Stimulated activated naive CD8-positive, alpha-beta T cell treated with anti-CD3 and anti-CD28 coated beads, Interleukin-15, Interleukin-2, amounts not matched to agents 100 U/mL and 50 U/mL, for 24 hours (primary cell): ENCODE measurements at places on chromosomes 12 and 14.

- DNase-seq = no peak
These were observed 171.5 kb downstream of the ANO2 start for GRCh38 chr12:5773550-5773949.

GRCh38 chr12:128974881-128975280 is 121.6 kb downstream of the GLT1D1 start:
- DNase-seq = no peak

DNA sequence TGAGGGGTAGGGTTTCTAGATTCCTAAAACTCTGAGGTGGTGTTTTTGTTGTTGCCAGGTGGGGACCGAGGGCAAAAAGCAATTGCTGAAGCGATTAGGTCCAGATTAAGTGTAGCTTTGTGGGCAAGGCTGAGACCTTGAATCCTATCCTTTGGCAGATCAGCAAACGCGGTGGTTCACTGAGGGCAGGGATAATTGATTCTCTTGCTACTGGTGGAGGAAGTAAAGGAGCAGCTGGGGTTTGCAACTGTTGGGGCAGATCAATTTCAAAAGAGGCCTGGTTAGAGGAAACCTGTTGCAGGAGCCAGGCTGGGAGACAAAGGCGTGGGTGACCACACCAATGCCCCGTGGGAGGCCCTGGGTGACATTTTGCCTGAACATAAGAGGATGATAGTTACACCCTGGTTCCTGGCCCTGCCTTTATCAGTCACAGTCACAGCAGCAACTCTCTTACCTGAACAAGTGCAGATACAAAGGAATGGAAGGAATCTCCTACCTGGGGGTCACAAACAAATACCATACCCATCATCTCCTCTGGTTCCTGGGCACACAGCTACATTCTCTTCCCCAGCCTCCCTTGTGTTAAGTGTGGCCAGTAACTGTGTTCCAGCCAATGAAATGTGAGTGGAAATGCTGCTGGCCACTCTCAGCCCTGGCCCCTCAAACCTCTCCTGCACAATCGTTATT is 43.3 kb upstream of the RASSF3 start:
- no peak for DNase-seq

- DNase-seq = peak; percentile 80
These were observed at the start of gene STYK1 for GRCh38 chr12:10673659-10674384. Gene STYK1, minus strand, starts transcription at chr12:10674052. Its CDS starts 39,434 bp downstream, at chr12:10634618.

DNA sequence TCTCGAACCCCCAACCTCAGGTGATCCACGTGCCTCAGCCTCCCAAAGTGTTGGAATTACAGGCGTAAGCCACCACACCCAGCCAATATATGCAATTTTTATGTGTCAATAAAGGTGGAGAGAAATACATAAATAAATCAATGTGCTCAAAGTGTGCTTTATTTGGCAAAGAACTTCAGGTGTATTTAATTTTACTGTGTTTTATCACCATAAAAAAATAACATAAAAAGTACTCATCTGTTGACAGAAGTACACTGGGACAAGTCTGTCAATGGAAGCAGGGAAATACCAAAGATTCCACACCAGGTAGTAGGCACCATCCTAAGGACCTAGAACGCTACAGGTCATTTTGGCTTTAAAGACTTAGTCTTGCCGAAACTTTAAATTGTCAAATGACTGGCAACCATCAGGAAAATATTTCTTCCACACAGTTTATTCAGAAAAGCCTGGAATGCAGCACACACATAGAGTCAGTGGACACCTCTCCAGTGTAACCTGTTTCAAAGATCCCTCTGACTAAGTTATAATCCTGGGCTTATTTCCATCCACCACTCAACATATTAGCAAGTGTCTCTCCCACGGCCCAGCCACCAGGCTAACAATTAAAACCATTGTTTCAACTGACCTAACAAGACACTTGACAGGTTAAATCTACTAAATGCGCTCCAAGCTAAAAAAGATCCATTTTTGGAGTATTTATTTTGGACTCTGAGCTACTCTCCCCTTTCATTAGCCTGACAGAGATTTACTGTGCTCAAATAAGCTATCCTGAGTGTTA is 4.2 kb downstream of the ERO1A start:
- DNase-seq = no peak

GRCh38 chr14:63867933-63868921 is 15.4 kb downstream of the SYNE2 start:
- no peak for DNase-seq

GRCh38 chr12:131861261-131862083 is 33.0 kb upstream of the ULK1 start:
- DNase-seq = no peak

DNA sequence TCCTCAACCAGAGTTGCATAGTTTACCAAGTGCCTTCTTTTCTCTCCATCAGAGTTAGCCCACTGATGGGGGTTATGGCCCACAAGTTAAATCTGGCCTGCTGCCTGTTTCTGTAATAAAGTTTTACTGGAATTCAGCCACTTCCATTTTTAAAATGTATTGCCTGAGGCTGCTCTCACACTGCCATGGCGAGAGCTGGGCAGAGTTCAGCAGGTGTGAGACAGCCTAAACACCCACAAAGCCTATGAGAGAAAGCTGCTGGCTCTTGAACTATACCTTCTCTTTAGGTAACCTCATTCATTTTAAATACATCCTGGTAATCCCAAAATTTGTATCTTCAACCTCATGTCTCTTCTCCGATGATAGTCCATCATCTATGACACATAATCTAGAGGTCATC is 86.1 kb downstream of the BCL2L14 start:
- DNase-seq = no peak

DNA sequence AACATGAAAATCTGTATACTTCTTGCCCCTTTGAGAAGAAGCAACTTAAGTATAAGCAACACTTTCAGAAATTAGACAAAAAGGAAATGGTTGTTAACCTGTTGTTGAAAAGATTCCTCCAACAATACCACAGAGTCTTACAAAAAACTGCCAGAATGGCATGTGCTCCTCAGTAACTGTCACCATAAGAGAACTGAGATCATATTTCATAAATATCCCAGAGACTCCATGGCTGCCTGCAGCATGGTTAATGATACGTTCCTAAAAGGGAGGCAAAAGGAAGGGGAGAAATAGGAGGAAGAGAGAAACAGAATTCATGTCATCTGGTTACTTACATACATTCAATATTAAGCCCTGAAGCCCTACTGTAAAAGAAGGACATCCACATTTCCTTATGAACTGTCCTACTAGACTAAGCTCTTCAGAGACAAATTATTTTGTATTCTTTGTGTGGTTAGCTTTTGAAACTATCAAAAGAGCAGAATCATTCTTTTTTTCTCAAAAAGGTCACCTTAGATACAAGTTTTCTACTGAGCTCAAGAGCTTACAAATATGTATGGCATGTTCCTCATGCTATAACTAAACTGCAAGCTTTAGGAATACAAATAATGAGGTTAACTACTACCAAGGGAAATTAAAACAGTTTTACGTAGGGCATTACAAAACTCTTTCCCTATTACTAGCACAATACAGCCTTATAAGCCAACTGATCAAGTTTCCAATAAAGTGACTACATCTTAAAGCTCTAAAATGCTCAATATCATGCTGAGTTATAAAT is 37.8 kb downstream of the ERGIC2 start:
- DNase-seq = no peak

GRCh38 chr14:74940956-74941565 is 14.3 kb downstream of the PGF start:
- DNase-seq = no peak

GRCh38 chr12:27777141-27777540 is 2.9 kb upstream of the KLHL42 start:
- no peak for DNase-seq

DNA sequence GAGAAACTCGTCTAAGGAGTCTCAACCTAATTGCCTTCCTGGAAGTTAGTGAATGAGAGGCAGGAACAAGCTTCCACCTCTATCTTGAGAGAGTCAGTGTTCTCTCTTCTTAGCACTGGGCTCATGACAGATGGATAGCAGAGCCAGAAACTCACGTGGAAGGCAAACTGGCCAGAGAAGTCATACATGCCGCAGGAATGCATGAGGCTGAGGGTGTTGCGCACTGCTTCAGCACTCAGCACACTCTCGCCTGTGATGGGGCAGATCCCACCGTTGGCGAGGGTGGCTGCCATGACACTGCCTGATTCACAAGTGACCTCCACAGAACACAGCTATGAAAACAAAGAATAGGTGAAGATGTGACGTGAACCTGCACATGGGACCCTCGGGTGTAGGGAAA is 6.0 kb downstream of the SPRYD4 start:
- no peak for DNase-seq

DNA sequence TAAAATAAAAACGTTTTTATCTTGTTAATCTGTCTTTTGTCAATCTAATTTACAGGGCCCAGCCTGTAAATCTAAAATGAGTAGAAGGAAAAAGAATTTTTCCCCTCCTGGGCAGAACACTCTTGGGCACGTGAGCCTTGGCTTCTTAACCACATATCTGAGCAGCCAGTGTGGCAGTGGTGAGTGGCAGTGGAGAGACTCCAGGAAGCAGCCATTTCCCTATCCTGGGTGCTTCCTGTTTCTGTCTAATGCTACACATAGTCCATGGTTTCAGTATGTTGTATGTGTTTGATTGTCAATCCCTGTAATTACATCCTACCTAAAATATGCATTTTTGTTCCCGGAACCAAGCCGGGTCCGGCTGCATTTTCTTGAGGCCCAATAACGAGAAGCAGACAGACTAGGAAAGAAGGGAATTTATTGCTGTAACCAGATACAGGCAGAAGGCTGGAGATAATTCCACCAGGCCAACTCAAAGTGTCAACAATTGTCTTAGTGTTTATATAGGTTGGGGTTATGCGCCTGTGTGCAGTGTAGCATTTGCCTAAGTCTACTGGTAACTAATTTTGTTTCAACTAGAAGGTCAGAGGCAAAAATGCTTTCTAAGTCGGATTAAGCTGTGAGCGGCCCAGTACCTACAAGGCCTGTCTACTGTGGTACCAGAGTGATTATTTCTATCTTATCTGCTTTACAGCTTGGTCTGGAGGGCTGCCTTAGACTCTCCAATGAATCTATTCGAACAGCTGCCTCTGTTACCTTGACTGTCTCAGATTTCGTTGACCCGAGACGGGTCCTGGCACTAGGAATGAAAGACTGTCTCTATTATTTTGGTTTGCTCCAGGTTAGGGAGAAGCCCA is 82.4 kb upstream of the RESF1 start:
- no peak for DNase-seq

- no peak for DNase-seq
These were observed 30.3 kb downstream of the TC2N start for GRCh38 chr14:91837076-91837475.

GRCh38 chr12:57237932-57238853 is 8.7 kb downstream of the SHMT2 start:
- DNase-seq = peak; percentile 41

GRCh38 chr12:93466625-93467350 is 526 bp upstream of the MRPL42 start:
- no peak for DNase-seq

GRCh38 chr14:105283028-105283427 is 17.8 kb downstream of the BRF1 start:
- no peak for DNase-seq

DNA sequence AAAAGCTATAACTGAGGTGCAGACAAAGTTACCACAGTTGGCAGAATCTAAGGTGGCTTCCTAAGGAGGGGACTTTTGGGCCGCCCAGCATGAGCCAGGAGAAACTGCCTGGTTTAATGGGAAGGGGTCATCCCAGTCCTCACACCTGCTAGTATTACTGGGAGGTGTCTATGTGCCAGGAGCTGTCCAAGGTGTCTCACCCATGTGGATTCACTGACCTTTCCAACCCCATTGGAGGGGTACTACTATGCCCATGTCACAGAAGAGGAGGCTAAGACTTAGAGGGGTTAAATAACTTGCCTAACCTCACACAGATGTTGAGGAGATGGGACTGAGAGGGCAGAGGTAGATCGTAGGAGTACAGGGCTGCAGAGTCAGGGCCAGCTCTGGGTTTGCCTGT is 10.2 kb downstream of the ABCB9 start:
- DNase-seq = no peak

- DNase-seq = no peak
These were observed 72.0 kb downstream of the PPP2R5E start for GRCh38 chr14:63470962-63471793.

GRCh38 chr12:81958406-81958805 is 199.3 kb upstream of the PPFIA2 start:
- no peak for DNase-seq

- DNase-seq = no peak
These were observed 44.5 kb upstream of the EEA1 start for GRCh38 chr12:92973614-92974013.

GRCh38 chr14:59484639-59485175 is 390 bp downstream of the JKAMP start:
- DNase-seq = no peak

DNA sequence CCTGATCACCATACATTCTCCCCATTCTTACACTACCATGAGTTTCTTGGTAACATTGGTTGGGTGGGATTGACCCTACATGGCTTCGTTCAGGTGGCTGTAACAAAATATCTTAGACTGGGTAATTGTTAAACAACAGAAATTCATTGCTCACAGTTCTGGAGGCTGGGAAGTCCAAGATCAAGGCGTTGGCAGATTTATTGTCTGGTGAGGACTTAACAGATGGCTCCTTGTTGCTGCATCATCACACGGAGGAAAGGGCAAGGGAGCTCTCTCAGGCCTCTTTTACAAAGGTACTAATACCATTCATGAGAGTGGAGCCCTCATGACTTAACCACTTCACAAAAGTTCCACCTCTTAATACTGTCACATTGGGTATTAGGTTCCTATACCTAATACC is 116.7 kb upstream of the EGLN3 start:
- DNase-seq = no peak

DNA sequence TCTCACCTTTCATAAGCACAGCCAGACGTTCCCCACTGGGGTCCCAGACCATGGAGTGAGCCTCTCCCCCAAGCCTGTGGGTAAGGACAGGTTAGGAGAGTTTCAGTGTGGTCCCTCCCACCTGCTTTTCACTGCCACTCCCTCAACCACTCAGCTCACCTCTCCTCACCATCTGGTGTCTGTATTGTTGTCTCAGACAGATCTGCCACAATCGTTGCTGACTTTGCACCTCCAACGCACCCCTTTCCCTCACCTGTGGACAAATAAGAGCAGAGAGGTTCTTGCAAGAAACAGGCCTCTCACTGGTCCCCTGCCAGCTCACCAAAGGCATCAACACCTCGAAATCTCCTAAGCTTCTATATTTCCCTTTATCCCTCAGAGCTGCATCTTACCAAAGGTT is 8.8 kb downstream of the MYG1 start:
- no peak for DNase-seq

GRCh38 chr12:113889076-113889475 is 77.0 kb downstream of the RBM19 start:
- DNase-seq = no peak

DNA sequence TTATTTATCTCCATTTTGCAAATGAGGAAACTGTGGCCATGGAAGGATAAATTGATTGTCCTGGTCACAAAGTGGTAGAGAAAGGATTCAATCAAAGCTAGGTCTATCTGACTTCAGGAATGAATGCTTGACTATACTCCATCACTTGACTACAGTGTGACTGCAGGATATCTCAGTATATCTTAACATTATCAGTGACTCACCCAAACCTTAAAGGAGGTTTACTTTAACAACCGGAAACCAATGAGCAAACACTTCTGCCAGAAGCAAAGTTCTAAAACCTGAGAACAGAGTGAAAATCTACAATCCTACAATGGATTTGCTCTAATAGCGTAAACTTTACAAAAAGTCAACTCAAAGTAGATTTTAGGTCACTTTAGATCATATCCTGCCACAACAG is 277.0 kb downstream of the CEP128 start:
- DNase-seq = no peak

- DNase-seq = no peak
These were observed 42.2 kb upstream of the MBIP start for GRCh38 chr14:36362648-36363047.
